Activated CD4-positive, alpha-beta T cell treated with anti-CD3 and anti-CD28 coated beads, Interleukin-2, amount 50 U/mL, for 1 hour (primary cell): ENCODE measurements at places on chromosomes 2 and 18.
A peak's percentile ranks its signal among the peaks of the same experiment; 100 is the strongest.

DNA sequence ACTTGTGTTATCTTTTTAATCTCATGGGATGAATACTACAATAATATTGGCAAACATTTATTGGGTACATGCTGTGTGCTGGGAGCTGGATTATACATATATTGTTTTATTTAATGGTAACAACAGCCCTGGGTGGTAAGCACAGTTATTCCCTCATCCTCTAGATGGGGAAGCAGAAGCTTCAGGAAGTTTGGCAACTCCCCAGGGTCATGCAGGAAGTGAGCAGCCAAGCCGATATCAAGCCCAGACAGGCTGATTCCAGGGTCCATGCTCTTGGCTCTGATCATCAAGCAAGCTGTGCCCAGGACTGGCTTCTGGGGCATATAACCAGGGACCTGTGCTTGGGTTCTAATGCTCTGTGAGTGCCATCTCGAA, 155.8 kb downstream of the ZNF516 start:
- DNase-seq: no peak

- DNase-seq: no peak
These were observed 174.9 kb downstream of the SEPTIN10 start for GRCh38 chr2:109438773-109439389.

- no peak for DNase-seq
These were observed 123.8 kb downstream of the RPIA start for GRCh38 chr2:88815282-88815681.

DNA sequence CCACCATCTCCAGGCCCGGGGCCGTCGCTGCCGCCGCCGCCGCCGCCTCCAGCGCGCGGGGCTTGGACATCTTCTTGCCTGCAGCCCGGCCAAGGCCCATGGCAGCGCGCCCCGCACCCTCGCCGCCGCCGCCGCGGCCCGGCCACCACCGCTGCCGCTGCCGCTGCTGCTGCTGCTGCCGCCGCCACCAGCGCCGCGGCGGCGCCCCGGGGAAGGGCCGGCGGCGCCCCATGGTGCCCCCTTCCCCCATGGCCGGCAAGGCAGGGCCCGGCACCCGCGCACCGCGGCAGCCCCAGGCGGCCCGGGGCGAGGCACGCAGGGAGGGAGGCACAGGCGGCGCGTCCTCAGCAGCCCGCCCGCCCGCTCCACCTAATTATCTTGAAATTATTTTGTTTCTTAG, 3057.4 kb downstream of the RPIA start:
- DNase-seq: no peak

DNA sequence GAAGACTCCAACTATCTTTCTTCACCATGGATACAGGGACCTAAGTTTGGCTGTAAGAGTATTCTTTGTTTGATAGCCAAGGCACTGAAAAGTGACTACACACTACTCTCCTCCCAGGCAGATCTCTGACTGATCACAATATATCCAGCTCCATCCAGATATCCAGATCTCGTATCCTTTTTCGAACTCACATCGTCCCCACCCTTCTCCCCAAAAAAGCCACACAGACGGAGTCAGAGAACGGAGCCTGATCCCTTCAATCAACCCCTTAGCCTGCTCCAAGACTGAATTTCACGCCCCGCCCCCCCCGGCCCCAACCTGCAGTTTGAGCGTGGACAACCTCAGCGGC, 533 bp downstream of the DHX57 start:
- no peak for DNase-seq

DNA sequence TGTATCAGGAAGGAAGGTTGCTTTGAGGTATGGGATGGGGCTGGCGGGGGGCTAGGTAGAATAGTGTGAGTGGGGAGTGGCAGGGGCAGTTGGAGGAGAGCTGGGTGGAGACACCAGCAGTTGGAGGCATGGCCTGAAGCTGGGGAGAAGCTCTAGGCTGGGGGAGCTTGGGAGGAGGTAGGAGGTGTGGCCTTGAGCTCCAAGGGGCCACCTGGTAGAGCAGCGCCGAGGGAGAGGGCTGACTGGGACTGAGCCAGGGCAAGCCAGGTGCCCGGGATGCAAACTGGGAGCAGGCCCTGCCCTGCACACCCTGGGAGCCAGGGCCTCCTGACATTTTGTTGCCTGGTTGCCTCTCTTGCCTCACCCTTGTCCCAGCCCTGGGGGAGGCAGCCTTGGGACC, 33.1 kb upstream of the PDIA6 start:
- no peak for DNase-seq

DNA sequence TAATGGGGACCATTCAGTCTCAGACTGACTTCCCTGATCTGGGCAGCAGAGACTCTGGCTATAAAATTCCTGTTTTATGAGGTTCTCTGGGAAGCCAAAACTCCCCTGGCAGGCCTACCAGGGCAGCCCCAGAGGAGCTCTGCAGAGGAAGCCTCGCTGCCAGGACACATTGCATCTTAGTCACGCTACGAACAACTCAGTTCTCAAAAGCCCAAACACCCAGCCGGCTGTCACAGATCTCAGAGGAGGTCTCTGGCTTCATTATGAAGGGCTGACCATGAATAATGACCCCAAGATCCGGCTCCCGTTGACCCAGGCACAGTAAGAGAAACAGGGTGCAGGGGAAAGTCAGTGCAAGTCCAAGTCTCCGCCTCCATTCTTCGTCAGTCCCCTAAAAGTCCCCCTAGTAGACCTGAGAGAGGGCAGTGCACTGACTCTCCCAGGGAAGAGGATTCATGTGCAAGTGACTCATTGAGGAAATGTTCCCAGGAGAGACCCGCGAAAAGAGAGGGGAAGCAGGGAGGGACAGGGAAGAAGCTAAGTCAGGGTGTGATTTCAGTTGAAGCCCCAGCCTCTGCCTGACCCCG, 212.3 kb downstream of the CYP26B1 start:
- no peak for DNase-seq

DNA sequence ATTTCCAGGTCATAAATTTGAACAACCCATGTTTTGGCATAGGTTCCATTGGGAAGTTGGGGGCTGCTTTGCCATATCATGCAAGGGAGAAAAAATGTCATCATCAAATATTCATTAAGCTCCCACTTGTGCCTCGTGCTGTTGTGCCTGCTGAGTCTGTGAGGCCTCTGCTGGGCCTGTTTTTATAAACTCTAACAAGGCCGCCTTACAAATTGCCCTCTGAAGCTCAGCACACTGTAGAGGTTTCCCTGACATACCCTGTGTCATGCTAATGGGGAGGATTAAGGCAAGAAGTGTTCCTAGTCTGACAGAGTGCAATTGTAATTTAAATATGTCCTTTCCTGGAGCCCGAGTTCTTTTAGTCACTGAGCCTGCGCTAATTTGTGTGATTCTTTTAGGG, 17.6 kb downstream of the OSBPL6 start:
- DNase-seq: no peak

DNA sequence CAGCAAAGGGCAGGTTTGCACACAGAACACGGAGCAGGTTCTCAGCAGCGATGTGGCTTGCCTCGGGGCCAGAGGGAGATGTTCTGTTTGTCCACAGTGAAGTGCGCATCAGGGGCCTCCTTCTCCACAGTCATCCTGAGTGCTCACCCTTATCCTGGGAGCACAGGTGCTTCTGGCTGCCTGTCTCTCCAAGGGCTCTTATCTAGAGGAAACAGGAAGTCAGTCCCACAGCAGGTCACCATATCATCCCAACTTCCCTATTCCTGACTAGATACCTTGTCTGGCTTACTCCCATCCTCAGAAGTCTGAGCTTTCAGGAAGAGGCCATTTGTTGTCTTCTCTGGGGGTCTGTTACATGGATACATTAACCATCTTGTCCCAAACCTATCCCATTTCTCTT, at the start of gene CD207:
CD207 (minus strand) TSS at position 174 of the 400 bp plus-strand sequence; CDS start at position 134, 40 bp downstream.
- DNase-seq: no peak

GRCh38 chr18:52624702-52625101, 284.7 kb downstream of the DCC start:
- no peak for DNase-seq

DNA sequence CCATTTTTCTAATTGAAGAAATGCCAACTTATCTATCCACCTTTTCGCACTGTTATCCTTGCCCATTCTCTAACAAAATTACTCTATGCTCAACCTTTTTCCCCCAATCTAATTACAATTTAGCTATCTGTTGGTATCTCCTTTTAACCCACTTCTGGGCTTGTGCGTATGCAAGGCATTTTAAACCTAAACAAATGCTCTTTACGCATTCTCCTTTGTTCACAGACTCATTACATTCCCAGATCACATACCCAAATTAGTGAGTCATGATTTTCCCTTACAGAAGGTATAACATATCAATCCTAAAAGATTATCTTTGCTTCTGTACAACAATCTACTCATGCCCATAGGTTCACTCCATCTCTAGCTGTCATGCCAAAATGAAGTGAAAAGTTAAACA, 71.7 kb upstream of the LYPD1 start:
- no peak for DNase-seq

DNA sequence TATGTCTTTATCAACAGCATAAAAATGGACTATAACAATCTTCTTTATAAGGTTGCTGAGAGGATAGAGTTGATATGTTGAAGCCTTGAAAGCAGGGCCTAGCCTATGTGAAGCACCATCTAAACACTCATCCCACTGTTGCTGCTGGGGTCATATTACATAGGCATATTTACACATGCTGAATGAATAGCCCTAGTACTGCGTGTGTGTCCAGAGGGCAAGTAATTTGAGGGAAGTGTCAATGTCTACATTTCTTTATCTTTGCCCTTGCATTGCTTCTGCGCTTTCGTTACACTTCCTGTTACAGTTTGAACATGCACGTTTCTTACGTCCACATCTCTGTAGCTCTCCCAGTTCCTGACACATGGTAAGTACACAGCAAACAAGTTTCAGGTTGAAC, 280.3 kb upstream of the ATP5MC3 start:
- no peak for DNase-seq

- DNase-seq: no peak
These were observed 127.6 kb downstream of the PHLPP1 start for GRCh38 chr18:62842898-62843297.

DNA sequence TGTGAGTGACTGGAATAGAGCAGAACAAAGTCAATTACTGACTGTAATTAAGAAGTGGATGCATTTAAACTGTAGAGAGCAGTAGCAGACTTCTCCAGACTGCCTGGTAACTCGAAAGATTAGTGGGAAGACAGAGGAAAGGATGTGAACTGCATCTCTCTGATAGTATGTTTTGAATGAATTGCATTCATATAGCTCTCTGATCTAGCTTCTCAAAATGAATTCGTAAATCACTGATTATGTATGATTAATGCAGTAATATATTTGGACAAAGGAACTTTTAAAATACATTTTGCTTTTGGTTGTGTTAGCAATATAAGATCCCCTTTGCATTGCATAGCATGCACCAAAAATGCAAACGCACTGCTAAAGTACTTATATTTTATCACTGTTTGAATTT, 304.0 kb downstream of the ARHGAP15 start:
- DNase-seq: no peak

GRCh38 chr2:239462671-239463506, 62.1 kb upstream of the HDAC4 start:
- no peak for DNase-seq

GRCh38 chr18:35564795-35565453, 16.6 kb upstream of the GALNT1 start:
- DNase-seq: no peak

- DNase-seq: no peak
These were observed 4.3 kb downstream of the TMEM37 start for GRCh38 chr2:119435953-119436297.

- DNase-seq: peak; percentile 21
These were observed 1.5 kb downstream of the CAB39 start for GRCh38 chr2:230714136-230714480.

DNA sequence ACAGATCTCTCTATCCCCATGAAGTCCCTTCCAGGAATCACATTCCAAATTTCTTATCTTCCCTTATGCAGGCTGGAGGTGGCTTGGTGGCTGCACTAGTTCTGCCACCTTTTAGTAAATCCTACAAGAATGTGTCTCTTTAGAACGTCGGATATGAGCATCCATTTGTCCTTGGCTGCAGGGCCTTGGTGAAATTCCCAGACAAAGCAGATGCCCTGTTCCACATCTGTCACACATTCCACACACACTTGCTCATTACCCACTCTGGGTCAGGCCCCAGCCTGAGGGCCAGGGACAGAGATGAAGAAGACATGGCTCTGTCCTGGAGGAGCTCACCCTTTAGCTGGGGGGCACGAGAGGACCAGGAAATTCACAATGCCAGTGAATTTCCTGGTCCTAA, 31.2 kb upstream of the GPR17 start:
- DNase-seq: no peak

GRCh38 chr2:158970241-158970751, 1.9 kb downstream of the TANC1 start:
- no peak for DNase-seq

DNA sequence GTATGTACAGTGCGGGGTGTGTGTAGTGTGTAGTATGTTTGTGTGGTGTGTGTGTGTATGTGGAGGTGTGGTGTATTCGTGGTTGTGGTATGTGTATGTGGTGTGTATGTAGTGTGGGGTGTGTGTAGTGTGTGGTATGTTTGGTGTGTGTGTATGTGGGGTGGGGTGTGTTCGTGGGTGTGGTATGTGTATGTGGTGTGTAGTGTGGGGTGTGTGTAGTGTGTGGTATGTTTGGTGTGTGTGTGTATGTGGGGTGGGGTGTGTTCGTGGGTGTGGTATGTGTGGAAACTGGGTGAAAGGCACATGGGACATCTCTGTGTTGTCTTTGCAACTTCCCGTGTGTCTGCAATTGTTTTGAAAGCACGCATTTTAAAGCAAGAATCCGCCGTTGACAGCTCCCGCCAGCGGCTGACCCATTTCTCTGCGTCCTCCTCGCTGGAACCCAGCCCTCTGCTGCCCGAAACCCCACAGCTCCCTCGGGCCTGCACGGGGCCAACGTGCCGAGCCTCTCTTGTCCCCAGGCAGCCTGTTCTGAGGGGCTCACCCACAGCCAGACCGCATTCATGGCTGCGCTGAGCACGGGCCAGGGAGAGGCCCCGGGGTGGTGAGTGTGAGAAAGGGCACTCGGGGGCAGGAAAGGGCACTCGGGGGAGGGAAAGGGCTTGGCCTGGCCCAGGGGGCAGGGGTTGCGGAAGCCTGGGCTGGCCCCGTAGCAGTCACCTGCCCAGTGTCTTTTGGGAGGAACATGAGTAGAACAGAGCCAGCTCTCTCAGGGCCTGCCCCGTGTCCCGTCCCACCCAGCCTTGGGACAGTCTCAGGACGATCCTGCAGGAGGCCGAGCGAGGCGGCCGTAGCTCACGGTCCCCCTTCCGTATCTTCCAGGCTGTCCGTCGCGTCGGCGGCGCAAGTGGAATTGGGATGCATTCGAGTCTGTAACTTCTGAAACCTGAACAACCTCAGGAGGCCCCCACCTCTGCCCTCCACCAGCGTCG, 61.4 kb downstream of the TWIST2 start:
- no peak for DNase-seq

GRCh38 chr2:73264332-73264606, 20.0 kb downstream of the FBXO41 start:
- DNase-seq: no peak

DNA sequence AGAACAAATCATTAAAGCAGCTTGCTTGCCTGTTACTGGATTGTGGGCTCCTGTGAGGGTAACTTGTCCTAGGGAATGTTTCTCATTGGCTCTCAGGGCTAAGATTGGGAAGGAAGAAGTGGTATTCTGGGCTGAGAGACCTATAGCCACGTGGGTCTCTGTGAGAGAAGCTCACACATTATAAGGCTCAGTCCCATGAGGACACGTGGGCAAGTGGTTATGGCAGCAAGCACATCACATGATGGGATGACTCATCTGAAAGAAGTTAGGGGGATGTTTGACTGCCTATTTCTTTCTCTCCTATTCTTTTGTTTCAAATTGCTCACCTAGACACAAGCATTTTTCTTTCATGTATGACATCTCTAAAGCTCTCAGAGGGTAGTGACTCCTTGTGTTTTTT, 418.0 kb upstream of the ST6GAL2 start:
- no peak for DNase-seq

GRCh38 chr2:71620851-71621251, 167.5 kb downstream of the DYSF start:
- DNase-seq: no peak

GRCh38 chr2:165586019-165586418, 116.5 kb downstream of the CSRNP3 start:
- no peak for DNase-seq
